ENCODE measurements at places on chromosomes 5 and 9.

DNA sequence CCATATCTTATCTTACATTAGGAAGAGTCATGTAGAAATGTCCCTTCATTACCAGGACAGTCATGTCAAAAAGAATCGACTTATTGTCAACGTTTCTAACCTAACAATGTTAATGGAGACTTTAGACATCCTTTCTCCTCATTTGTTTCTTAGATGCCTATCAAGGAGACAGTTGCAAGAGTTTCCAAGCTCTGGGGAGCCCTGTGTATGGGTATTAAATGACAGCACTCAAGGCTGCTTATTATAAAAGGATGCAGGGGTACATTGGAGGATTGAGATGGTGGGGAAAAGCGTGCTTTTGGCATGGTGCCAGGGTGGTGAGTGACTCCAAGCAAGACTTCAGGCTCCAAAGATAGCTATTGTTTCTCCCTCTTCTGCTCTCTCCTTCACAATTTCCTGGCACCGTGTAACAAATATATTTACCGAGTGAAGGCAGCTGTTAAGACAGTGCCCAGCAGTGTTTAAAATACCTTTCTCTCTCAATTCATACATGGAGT lies 461.3 kb upstream of the CLINT1 start:
- no peak for DNase-seq

DNA sequence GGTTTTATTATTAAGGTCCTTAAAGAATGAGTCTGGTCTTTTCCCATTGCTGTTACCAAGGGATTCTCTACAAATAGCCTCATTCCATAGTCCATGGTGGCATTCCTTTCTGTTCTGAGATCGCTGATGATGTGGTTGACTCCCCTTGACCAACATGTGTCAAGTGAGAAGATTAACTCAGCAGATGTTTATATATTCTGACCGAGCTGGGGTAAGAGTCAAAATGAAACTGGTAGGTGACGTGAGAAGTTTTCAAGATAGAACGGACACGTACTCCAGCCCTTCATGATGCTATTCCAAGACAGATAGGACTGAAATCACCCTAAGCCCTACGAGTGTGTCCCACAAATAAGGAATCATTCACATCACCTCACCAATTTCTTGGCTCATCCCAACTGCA lies 155.5 kb upstream of the WWC1 start:
- DNase-seq, result no peak

- DNase-seq, result no peak
These were observed 48.2 kb downstream of the SLC1A3 start for GRCh38 chr5:36654564-36654963.

DNA sequence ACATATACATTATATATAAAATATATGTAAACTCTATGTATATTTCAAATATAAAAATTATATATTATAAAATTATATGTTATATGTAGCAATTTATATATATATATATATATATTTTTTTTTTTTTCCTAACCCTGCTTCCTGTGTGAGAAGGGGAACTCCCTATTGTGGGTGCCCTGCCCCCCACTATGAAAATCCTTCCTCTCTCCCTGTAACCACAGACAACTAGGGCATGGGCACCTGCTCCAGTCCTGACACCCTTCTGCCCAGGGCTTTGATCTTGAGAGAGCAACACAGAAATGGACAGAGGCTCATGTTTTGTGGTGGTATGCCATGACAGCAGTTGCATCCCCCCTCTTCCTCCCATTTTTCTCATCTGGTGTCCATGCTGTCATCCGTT lies 148.7 kb upstream of the IL12B start:
- no peak for DNase-seq

DNA sequence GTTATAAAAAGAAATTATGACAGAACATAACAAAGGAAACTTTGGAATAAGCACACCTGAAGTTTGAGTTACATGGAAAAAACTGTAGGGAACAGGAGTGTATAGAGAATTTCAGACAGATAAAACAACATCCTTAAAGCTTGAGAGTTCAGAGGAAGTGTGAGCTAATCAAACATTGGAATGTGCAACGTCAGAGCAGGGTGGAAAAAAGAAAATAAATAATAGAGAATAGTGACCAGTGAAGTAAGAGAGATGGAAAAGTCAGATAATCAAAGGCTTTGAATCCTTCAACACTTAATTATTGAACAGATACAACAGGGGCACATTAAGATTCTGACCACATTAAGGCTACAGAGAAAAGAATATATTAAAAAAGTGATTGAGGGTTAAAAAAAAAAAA lies 128.5 kb upstream of the CDH10 start:
- DNase-seq, result no peak

DNA sequence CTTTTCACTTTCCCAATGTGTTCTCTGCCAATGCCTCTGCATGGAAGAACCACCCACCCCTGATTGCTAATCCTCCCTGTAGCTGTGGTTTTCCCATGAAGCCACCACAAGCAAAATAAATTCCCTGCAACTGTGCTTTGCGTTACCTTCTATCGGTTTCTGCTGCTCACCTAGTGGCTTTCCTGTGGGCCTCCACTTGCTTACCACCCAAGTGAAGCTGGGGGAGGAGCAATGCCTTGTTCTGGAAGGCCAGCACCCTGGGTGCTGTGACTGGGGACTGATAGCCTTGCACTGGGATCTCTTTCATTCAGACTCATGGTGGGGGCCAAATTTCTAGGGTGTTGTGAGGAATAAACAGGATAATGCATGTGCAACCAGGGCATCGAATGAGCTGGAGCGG lies 56.3 kb upstream of the GDNF start:
- DNase-seq, result no peak

- DNase-seq, result no peak
These were observed 86.6 kb upstream of the SARDH start for GRCh38 chr9:133824802-133825186.

- no peak for DNase-seq
These were observed 471.5 kb downstream of the HINT1 start for GRCh38 chr5:130693509-130693908.

DNA sequence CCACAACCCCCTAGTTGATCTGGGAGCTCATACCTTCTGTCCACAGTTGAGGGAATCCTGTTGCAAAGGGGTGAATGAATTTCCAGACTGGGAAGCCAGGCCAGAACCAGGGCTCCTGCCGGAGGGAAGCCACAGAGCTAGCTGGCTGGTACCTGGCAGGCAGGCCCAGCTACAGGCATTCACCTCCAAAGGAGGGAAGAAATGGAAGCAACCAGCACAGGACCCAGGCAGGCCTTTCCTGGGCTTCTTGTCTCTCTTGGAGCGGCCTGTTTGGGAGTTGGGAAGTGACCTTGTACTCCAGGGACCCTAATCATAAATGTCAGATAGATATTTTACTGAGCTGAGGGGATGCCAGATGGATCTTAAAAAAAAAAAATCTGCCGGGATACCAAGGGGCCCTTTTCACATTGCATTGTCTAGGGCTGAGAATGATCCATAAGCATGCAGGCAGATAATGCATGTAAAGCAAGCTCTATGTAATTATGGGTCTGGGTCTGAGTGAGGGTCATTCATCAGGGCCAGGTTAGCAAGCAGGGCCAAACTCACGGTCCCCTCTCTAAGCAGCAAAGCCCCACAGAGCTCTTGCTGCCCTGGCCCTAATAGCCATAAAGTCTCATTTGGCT lies 8.4 kb downstream of the NR2F1 start:
- DNase-seq, result no peak

DNA sequence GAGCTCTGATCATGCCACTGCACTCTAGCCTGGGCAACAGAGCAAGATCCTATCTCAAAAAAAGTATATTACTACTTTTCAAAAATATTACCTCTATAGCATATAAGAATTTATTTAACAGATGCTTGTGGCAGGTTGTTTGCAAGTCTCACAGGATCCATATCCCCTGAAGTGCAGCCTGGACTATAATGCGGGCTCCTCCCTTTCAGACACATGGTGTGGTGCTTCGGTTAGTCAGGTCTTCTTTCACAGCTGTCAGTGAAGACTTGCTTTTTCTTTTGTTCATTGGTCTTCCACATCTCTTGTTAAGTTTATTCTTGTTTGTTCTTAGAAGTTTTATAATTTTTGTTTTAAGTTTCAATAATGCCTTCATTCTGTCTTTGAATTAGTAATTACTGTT lies 9.4 kb upstream of the HRCT1 start:
- no peak for DNase-seq

DNA sequence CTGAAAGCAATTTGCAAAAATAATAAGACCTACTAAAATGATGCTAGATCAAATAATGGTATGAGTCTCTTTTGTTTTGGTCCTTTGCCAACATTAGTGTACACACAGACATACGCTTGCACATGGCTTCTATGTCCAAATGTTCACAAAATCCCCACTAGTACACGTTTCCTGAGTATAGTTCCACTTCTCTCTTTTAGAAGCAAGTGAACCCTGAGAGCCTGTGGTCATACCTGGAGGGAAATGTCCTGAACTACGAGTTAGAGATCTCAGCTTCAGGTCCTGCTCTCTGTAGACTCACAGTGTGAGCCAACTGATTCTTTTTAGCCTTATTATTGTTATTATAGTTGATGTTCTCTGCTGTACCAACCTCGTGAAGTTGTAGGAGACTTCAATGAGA lies 47.3 kb upstream of the ACTBL2 start:
- no peak for DNase-seq

DNA sequence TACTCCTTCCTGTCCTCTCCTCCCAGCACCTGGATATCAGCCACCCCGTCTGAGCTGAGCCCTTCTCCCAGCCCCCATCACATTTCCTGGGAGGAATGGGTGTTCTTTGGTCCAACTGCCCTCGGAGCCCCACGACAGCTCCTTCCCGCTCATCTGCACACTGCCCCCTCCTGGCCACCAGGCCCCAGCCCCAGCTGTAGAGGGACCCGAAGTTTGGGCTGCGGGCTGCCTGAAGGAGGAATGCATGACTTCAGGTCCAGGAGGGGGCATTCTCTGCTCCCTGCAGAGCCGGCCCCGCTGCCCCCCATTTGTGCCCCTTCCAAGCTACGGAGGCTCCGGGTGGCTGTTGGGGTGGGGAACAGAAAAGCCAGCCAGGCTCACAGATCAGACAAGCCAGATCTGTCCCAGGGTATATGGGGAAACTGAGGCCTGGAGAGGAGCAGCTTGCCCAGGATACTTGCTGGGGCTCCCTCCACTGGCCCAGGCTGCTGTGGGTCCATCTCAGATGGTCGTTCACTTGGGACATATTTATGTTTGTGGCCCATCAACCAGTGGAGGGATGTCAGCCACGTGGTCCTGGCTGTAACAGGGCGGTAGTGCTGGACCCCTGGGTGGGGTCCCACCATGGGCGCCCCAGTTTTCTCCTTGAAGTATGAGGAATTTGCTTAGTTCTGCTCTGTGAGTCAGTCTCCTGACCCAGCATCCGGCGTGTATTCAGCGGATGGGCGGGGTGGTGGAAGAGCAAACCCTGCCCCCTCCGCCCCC lies 33.1 kb downstream of the DAB2IP start:
- DNase-seq, result no peak

DNA sequence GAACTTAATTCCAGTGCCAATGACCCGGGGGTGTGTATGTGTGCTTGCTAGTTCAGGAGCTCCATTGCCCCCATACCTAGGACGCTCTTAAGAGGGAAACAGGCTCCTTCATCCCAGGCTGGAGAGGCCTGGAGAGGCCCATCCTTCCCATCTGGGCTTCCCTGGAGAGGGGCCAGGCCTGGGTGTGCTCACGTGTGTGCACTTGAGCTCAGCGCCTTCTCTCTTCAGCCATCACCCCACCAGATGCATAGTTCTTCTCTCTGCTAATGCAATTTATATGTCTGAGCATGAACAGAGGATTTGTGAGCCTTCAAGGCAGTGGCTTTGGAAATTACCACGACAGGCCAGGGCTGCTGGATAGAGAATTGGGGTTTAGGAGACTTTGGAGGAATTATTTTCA lies 48.6 kb upstream of the SHB start:
- no peak for DNase-seq

- no peak for DNase-seq
These were observed 26.3 kb upstream of the CRHBP start for GRCh38 chr5:76926329-76927105.
